DMS53 (cell line): ENCODE measurements at places on chromosomes 6 and 20.

DNA sequence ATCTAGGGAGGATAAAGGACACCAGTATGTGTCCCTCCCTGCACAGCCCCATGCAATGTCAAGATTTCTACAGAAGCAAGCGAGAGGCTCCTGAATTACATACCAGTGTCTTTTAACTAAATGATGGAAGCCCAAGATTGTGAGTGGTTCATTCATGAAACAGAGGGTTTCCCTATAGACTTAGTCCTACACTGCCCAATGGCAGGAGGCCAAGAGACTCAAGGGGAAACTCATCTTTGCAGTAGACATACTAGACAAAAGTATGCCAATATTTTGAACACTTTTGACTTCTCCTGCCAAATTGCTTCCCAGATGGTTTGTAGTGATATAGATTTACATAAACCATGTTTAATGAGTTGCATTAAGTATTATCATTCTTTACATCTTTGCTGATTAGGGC lies 557.2 kb upstream of the JAG1 start:
- DNase-seq = no peak

DNA sequence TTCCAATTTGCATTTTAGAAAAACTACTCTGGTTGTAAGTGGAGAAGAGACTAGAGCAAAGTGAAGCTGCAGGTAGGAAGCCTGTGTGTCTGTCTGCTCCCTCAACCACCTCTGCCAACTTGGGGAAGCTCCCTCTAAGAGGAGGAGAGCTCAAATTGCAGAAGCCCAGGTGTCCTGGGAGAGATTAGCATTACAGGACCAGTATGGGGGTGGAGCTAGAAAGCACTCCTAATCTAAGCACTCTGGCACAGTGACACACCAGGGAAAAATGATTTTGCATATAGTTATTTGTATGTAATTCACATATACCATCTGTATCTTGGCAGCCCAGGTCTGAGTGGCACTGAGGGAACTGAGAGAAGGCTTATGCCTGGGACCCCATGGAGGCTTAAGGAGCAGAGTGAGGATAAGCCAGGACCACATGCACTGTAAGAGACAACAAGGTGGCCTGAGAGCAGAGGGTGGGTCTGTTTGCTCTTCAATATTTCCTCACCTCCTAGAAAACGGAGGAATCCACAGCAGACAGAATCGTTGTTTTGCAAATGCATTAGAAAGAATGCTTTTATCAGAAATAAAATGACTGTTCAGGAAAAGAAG lies 13.6 kb downstream of the GSTA2 start:
- DNase-seq = peak; percentile 70

- no peak for DNase-seq
Measured at GRCh38 chr6:115091461-115091860, 748.6 kb upstream of the HS3ST5 start.

- no peak for DNase-seq
Measured at GRCh38 chr20:45968801-45969711, 2.9 kb downstream of the ZNF335 start.

- DNase-seq = no peak
Measured at GRCh38 chr6:142002825-142003405, 129.8 kb upstream of the GJE1 start.

GRCh38 chr6:49541936-49542335 lies 8.5 kb upstream of the C6orf141 start:
- peak; percentile 40 for DNase-seq

DNA sequence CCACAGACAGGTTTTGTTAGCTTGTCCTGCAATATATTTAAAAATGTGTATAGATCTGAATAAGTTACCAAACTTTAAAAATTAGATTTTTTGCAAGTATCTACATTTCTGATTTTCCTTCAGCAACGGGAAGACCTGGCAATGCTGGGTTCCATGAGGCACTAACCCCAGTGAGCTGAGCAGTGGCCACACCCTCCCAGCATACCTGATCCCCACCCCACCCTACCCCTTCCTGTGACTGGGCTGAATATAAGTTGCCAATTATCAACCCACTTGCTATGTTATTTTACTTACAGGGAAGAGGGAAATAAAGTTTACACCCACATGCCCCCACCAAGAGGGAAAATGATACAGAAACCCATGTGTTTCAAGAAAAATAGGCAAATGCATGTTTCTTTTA lies 70.3 kb upstream of the RALGAPA2 start:
- no peak for DNase-seq

DNA sequence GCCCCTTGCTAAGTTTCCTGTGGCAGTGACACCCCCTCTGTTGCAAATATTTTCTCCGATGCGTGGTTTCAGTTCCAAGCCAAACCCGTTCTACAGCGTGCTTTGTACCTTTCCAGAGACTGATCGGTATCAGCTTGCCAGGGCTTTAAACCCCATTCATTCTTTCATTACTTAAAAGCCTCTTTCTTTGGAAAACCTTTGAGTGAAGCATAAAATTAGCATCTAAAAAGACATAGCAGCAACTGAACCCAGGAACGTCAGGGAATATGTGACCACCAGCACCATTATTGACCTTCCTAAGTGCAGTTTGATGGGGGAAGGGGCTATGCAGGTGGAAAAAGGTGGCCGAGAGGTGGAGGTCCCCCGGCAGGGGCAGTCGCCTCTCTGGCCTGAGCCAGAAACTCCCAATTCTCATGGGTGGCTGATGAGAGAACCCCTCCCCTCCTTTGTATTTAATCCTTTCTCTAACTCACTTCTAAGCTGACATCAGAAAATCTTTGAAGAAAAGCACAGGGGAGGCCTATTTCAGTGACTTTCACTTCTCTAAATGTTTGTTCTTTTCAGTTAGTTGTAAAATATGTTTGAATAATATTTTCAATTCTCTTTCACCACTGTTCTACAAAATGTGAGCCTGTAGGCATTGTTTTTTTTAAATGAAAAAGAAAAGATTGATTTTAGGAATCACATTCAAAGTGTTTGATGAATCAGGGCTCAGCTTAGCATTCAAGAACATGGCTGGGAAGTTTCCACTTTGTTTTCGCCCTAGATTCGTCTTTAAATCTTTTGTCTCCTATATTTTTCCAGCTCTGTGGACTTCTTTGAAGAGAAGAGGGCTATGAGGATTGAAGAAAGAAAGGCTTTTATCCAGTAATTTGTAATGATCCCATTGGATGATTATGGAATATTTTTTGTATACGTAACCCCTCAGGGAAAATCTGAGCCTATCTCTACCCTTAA lies 89.2 kb downstream of the RSPH3 start:
- no peak for DNase-seq

DNA sequence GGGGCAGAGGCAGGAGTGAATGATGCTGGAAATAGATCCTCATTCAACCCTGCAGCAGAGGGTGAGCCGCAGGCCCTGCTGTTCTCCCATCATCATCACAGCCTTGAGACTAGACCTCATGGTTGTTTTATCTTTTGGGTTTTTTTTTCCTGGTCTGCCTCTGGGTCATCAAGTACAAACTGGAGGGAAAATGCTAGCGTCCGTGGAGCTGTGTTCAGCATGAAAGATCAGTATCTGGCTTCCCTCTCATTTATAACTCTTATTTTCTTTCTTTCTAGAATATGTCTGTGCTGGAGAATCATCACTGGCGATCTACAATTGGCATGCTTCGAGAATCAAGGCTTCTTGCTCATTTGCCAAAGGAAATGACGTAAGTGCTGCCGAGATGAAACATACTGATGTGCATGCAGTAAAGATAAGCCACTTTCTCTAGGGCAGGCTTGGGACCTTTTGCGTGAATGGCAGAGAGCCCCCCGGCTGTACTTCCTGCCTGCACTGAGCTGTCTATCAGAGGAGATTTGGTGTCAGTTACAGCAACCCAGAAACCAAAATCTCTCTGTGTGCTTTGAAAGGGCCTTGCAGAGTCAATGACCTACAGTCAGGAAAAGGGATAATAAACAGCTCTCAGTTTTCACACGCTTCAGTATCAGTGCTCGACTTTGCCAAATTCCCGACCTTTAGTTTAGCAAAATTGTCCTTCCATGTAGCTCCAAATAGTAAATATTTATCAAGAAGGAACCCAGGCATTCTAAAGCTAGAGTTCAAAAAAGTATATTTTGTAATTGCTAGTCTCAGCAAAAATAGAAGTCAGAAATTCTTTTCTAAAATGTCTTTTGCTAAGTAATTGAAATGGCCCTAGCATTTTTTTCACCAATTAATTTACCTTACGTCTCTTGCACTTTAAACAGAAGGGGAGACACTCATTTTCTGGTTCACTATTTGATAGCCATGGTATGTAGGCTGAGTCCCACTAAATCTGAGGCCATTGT lies 76.3 kb downstream of the MTFR2 start:
- DNase-seq = no peak

GRCh38 chr20:56249244-56249955 lies 868 bp downstream of the MC3R start:
- DNase-seq = peak; percentile 59

GRCh38 chr6:16596616-16597331 lies 164.5 kb downstream of the ATXN1 start:
- DNase-seq = no peak

- no peak for DNase-seq
Measured at GRCh38 chr6:816510-817084, 123.7 kb upstream of the EXOC2 start.

- DNase-seq = peak; percentile 35
Measured at GRCh38 chr6:147204843-147205311, 660 bp downstream of the STXBP5 start.

DNA sequence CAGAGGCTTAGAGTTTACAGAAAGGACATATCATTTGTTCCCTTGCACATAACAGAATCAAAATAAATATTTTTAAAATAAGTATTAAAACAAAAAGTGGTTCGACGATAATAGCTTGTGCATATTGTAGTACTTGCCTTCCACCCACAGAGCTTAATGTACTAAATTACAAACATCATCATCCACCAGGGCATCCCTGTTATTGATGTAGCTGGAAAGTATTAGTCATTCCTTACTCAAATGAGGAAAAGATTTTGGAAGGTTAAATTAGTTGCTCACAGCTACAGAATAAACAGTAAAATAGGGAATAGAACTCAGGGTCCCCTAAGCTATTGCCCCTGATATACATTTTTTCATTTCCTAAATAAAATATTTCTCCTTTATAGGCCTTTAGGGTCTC lies 150.3 kb downstream of the PTPRK start:
- DNase-seq = no peak

DNA sequence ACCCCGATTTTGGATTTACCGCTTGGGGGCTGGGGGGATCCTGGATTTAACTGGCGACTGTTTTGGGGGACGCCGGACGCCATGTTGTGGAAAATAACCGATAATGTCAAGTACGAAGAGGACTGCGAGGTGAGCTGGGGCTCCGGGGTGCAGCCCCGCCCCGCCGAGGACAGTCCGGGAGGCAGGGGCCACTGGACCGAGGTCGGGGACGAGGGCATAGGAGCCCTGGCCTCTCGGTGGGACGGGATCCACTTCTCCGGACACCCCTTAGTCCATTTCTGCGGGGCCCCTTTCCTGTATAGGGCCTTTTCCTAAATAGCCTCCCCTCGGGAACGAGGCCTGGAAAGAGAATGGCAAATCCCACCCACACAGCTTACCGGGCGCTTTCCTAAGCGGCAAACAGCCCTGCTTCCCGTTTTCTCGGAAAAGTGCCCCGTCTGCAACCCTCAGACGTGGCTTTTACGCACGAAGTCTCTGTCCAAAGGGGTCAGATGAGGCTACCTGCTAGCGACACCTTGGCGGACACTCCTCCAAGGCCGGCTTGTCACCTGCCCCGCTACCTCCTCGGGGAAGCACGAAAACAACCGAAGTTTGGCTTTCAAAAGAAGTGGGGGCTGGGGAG lies 469 bp downstream of the TFAP2C start:
- DNase-seq = no peak

- peak; percentile 62 for DNase-seq
Measured at GRCh38 chr6:108793516-108794251, 54.5 kb upstream of the ARMC2 start.

DNA sequence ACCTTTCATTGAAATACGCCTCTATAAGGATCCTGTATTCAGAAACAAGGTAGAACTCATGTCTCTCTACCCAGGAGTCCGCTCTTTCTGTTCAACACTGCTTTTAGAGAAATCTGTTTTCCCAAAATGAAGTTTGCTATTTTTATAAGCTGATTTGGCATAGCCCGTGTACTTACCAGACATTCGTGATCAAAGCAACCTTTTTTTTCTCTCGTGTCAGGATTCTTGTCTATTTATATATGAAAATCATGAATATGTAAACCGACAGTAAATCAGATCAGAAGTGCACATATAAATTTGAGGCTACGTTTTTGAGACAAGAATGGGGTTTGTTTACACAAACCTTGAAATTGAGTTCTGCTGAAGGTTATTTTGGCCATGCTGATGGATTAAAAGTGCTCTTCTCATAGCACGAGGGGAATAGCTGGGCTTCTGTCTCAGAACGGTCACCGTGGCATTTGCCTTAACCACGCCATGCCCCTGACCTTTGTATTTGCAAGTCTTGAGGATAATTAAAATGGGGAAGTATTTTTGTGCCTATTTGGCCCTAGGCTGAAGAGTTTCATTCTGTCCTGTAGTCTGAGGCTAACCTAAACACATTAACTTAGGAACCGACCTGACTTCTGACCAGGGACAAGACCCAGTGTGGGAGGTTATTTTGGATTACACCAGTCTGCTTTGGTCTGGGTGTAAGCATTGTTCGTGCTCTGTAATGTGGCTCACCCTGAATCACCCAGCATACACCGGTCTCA lies 118.6 kb downstream of the MAP3K4 start:
- DNase-seq = no peak

DNA sequence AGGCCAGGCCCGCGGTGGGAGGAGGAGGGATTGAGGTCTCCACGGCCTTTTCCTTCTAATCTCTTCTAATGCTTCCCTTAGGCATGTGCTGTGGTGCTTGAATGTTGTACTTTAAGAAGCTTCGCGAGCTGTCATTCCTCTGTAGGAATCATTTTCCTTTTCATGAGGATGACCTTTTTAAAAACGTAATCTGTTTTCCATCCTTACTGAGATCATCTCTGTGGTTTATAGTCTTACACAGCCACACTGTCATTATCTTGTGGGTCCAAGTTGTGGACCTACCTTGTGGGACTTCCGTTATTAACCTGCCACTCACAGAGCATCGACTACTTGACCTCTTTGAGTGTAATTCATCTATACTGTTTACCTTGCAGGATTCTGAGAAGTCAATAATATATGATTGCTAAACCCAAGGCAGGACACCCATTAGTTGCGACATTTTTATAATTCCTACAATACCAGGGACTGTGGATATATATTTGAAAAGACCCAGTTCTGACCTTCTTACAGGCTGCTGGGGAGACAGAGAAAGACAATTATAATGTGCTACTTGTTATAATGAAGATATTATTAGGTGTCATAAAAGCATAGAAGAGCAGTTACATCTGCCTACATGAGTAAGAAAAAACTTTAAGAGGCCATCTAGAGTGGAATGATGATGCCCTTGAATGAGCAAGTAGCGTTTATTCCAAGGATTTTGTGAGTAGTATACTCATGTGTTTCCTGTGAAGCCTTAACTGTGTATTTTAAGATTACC lies 842 bp downstream of the SLC25A27 start:
- DNase-seq = peak; percentile 50

- DNase-seq = peak; percentile 93
Measured at GRCh38 chr6:52517502-52518278, 59.2 kb downstream of the TRAM2 start.

DNA sequence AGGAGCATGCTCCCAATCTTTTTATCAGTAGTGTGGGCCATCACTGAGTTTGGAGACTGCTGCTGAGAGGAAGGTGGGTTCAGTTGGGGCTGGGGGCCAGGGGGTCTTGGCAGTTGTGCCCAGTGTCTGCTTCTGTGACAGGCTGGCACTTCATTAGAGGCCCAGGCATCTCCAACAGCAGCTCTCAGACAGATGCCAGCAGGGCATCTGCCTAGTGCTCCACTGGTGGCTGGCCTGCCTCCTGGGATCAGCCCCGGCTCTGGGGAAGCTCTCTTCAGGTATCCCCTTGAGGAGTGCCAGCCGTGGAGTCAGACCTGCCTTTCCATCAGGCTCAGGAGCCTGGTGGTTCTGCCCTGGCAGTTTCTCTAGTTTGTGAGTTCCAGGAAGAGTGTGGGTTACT lies 77.3 kb downstream of the DTD1 start:
- DNase-seq = no peak
